ENCODE measurements at places on chromosomes 4 and X.

GRCh38 chr4:139535871-139536234 lies 20.2 kb downstream of the SETD7 start:
- DNase-seq = no peak

DNA sequence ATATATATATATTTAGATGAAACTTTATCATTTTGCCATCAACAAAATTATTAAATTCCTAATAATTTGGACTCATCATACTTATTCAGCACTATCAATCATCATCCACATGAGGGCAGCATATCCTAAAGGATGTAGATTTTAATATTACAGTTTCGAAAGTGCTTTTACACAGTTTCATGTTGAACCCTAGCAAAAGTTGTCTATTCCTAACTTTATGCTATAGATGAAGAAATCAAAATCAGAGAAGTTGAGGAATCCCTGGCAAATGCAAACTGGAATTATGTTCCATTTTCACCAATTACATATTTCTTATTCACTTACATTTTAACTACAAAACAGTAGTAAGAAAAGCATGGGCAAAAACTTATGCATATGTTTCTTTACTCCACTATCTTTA lies 36.6 kb upstream of the UGT2A1 start:
- DNase-seq = no peak

- DNase-seq = no peak
Observed at GRCh38 chr4:100935090-100935489, 412.2 kb downstream of the PPP3CA start.

DNA sequence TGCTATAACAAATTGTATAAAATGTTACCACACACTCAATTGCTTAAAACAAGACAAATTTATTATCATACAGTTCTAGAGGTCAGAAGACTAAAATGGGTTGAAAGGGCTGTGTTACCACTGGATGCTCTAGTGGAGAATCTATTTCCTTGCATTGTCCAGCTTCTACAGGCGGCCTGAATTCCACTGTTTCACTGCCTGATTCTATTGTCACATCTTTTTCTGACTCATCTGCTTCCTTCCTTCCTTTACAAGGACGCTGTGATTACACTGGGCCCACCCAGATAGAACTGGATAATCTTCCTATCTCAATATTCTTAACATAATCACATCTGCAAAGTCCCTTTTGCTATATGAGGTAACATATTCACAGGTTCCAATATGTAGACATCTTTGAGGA lies 19.4 kb upstream of the ARMCX1 start:
- DNase-seq = no peak

DNA sequence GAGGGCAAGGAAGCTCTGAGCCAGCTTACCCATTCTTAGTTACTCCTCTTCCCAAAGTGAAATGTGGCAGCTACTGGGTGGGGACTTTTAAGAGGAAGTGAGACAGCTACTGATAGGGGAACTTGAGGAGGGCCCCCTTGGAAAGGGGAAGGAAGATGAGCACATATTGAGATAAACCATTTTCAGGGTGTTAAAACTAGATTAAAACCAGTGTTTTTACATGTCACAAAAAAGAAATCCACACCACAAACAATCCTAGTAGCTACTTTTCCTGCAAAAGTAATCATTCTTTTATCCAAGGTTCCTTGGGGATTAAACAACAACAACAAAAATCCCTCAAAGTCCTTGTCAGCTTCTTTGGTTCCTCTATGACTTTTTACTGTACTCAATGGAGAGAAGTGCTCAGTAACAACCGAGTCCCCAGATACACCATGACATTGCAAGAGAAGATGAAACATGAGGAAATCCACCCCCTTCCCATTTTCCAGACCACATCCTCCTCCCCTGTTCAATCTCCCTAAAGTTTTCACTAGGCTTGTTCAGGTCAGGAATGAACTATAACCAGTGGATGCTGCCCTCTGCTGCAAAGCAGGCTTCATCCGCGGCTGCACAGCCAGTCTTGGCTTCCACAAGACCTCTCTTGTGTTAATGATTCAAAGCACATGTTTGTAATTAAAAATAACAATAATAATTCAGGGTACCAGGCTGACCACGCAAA lies 113.5 kb upstream of the TMEM164 start:
- no peak for DNase-seq

DNA sequence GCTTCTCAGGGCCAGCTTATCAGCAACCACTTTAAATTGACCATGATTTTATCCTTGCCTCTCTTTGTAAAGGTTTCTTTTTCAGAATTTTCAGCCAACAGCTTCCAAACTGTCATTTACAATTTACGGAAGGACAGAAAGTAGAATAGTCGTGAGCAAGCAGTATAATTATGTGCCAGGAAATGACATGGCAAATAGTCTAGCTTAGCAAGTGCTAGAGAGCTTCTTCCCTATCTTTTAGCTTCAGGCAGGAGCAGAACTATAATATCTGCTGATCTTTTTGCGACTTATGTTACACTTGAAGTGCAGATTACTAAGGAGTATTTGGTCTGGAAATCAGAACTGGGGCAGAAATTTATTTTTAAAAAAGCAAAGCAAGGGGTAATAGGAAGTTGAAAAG lies 123.0 kb upstream of the AP1S2 start:
- DNase-seq = no peak

- no peak for DNase-seq
Observed at GRCh38 chr4:159937595-159937994, 834.7 kb downstream of the RAPGEF2 start.

DNA sequence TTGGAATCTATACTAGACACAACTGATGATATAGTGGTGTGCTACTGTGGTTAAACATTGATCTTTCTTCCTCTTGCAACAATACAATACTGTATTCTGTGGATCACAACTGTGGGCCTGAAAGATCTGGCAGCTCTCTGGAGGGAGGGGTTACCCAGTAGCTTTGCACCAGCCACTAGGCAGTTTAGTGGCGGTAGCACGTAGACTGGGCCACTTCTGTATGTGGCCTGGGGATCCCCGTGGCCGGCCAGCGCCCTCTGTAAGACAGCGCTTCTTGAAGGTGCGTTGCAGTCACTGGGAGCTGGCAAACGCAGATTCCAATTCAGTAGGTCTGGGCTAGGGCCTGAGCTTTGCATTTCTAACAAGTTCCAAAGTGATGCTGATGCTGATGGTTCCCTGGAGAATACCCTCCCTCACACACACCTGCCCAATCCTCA lies 168.6 kb downstream of the MGST2 start:
- no peak for DNase-seq

DNA sequence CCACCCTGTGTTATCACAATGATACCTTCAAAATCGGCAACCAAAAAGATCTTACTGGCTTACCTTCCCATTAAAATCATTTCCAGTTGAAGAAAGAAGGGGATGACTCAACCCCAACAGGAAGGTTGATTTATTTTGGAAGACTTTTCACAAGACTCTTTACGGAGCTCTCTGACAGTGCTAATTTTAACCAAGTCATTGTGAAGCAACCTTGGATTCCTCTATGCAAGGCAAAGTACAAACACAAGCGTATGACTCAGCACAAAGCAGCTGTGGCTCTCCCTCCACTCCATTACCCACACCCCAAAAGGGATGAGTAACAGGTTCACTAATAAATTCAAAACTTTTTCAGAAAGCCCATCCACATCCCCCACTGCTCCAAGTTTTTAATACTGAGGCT lies 213.8 kb upstream of the FGF13 start:
- DNase-seq = no peak

GRCh38 chr4:143377611-143378099 lies 41.0 kb downstream of the GAB1 start:
- no peak for DNase-seq

DNA sequence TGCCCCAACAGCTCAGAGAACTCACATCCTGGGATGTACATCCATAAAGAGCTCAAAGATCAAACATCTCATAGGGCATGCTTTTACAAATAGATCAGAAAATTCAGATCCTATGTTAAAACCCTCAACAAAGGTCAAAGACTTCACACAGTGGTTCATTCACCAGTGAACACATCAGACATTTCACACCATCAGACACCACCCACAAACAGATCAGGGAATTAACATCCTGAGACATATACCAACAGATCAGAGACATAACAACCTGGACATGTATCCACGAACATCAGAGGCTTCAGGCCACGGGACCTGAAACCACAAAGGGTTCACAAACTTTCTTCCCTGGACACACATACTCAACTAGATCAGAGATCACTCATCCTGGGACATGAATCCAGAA lies 23.4 kb downstream of the SUV39H1 start:
- no peak for DNase-seq

DNA sequence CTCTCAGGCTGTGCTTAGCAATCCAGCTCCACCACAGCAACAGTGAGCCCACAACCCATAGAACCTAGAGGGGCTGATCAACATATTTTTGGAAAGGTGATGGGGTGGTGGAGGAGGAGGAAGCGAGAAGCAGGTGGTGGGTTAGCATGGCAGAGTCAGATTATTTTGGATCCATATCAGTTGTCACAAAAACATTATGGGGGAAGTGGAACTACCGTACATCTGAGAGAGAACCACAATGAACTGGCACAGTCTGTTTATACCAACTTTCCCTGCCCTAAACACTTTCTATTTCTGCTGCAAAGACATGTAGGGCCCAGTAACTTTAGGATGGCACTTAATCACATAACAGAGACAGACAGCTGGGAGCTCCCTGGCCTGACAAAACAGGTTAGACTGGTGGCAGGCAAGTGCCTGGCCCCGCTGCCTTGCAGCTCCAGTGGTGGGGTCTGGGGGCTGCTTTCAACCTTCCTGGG lies 4.3 kb downstream of the SLC9A7 start:
- DNase-seq = no peak

- no peak for DNase-seq
Observed at GRCh38 chr4:10773010-10773409, 88.4 kb upstream of the CLNK start.

- DNase-seq = no peak
Observed at GRCh38 chrX:49291615-49292337, 11.7 kb upstream of the GAGE10 start.

DNA sequence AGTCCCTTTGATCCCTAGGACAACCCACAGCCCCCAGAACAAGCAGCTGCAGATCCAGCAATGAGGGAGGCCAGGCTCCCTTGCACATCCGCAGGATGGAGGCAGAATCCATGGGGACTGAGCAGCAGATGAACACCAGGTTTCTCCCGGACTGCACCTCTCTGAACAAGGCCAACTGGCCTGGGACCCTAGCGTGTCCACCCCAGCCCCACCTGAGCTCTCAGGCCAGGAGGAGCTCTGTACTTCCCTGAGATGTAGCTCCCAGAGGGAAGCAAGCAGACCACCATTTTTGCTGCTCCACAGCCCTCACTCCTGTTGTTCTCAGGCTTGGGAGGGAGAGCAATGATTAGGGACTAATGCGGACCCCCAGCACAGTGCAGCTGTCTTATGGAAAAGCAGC lies 1195.8 kb downstream of the PCDH18 start:
- no peak for DNase-seq

DNA sequence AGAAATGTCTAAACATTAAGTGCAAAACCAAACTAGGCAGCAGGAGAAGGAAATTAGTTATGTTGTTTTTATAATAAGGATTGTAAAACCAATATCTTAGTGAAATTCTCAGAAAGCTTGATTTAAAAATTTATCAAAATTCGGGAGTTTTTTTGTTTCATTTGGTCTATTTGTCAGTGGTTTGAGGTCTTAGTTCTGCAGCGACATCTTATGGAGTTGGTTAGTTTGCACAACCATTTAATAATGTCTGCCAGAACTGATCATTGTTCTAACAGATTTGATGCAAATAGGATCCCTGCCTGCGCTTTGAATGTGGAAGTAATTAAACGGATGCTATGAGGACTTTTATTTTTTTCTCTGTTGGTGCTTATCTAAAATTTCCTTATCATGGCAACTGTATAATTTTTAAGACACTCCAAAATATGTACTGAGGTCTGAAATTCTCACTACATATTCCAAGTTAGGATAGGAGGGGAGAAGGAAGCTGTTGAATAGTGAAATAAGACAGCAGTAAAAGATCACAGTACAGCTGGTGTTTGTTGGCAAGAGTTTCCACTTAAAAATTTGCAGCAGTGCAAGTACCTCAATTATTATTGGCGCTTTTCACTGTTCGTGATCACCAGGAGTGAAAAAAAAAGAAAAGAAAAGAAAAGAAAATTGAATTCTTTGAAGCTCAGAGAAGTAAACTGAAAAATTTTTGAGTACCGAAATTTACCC lies 2521.4 kb downstream of the ARAP2 start:
- no peak for DNase-seq

GRCh38 chrX:5907207-5907606 lies 321.5 kb downstream of the NLGN4X start:
- no peak for DNase-seq

- DNase-seq = no peak
Observed at GRCh38 chrX:17042037-17042436, 95.6 kb downstream of the REPS2 start.

GRCh38 chrX:154719132-154719675 lies 31.7 kb downstream of the GAB3 start:
- no peak for DNase-seq

DNA sequence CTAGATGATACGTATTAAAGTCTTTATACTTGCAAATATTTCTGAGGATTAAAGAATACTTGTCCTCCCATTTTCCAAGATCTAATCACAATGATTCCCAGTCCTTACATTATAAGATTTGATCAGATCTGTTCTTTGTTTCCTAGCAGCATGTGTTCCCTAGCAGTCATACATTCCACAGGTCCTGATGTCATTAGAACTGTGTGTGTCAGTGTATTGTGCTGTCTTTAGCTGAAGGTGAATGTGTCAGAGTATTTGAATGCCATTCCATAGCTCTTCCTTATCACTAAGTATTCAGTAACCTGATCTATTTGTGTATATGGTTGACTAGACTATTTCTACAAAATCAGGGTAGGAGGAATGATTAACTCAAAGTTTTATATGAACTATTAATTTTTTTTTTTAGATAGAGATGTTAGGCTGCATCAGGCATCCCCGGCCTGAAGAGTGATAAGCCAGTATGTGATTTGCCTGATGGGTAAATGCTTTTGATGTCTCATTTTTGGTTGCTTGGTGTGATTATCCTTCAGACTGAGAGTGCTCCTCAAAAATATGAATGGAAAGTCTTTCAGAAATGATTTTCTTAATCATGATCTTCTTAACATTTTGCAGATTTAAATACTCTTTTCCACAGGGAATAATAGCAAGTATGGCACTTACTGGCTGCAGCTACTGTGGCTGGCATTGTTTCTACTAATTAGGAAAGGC lies 4.4 kb downstream of the ADGRL3 start:
- DNase-seq = no peak

- no peak for DNase-seq
Observed at GRCh38 chrX:115029869-115030570, 12.6 kb upstream of the IL13RA2 start.

DNA sequence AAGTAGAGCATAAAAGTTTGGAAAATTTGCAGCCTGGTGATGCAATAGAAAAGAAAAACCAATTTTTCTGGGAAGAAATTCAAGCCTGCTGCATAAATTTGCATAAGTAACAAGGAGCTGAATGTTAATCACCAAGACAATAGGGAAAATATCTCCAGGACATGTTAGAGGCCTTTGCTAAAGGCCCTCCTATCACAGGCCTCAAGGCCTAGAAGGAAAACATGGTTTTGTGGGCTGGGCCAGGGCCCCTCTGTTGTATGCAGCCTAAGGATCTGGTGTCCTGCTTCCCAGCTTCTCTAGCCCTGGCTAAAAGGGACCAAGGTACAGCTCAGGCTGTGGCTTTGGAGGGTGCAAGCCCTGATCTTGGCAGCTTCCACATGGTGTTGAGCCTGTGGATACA lies 6.2 kb upstream of the RTL3 start:
- DNase-seq = no peak

GRCh38 chr4:76990288-76991080 lies 40.9 kb downstream of the SEPTIN11 start:
- no peak for DNase-seq

GRCh38 chrX:74923942-74924448 lies 1.3 kb downstream of the NEXMIF start:
- DNase-seq = no peak

- DNase-seq = no peak
Observed at GRCh38 chrX:21932292-21933002, 8.1 kb upstream of the SMS start.
